ENCODE measurements at places on chromosomes 4 and X.
A peak's percentile ranks its signal among the peaks of the same experiment; 100 is the strongest.

GRCh38 chr4:1192091-1192492 is 19.7 kb upstream of the SPON2 start:
- DNase-seq: peak; percentile 68

GRCh38 chrX:23841847-23842522 is 59.0 kb downstream of the SAT1 start:
- no peak for DNase-seq

- DNase-seq: no peak
Measured at GRCh38 chrX:151004085-151004484, 20.9 kb downstream of the HMGB3 start.

GRCh38 chr4:30989508-30989907 is 269.3 kb downstream of the PCDH7 start:
- DNase-seq: no peak

GRCh38 chr4:158032733-158033415 is 140.0 kb downstream of the GASK1B start:
- DNase-seq: no peak

- DNase-seq: no peak
Measured at GRCh38 chr4:955161-955921, 18.0 kb downstream of the DGKQ start.

GRCh38 chr4:180823108-180823507 is 1420.1 kb upstream of the TENM3 start:
- no peak for DNase-seq

GRCh38 chr4:117093571-117093970 is 8.2 kb upstream of the TRAM1L1 start:
- no peak for DNase-seq

- DNase-seq: no peak
Measured at GRCh38 chr4:127578967-127579366, 53.8 kb upstream of the INTU start.

GRCh38 chr4:175273995-175274753 is 356.0 kb downstream of the ADAM29 start:
- no peak for DNase-seq

Measured in WERI-Rb-1 (cell line).